ENCODE measurements at places on chromosomes 1 and 21. TPM values are rescaled to one million over a fixed set of nuclear protein-coding genes. Genes with fewer than 3 reads are reported as not detected.

- no peak for DNase-seq
Observed at GRCh38 chr1:87864676-87865075, 536.0 kb downstream of the LMO4 start.

DNA sequence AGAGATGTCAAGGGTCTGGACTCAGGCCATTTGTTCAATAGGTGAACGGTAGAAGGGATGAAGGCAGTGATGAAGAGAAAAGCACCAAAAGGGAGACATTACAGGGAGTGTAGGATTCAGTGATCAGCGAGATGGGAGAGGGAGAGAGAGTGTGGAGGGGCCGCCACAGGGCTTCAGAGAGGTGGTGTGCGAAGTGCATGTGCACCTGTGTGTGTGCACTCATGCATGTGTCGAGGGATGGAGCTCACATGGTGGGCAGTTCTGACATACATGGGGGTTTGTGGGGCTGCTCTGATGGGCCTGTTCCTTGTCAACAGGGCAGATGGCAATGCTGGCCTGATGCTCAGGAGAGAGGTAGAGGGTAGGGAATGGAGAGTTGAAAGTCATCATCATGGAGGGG is 11.4 kb upstream of the KCNA2 start:
- no peak for DNase-seq

DNA sequence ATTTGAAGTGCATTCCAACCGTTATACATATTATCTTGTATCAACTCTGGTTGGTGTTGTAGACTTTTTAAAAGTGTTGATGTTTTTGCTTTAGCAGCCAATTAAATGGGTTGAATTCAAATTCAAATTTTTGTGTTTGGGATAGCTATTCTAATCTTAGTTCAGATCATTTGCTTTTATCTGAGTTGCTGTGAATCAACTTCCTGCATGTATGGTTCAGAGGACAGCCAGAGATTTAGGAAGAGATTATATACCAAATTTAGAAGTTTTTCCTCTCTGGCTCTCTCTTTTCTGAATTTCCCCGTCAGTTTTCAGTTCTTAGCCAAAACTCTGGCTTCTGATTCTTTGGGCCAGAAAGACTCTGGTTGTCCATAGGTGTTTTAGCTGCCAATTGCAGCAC is 415.5 kb downstream of the NUF2 start:
- no peak for DNase-seq

DNA sequence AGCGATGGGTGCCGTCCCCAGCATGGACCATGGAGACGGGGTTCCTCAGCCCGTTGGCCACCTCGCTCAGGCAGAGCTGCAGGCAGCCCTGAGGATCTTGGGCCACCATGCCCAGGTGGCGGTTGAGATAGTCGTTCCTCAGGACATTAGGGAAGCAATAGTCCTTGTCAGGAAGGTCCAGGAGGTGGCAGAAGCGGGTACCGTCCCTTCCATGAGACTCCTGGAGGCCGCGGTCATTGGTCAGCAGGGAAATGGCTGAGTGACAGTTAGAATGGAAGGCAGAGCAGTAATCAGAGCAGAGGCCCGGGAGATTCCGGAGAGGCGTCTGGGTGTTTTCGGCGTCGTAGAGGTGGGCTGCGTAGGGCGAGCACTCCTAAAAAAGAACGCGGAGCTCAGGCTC is 4.1 kb downstream of the HHIPL2 start:
- DNase-seq: no peak

ELAVL4 gene
- total RNA-seq: not detected

TLR5 gene
- 17.2 TPM for total RNA-seq

BGLAP gene
- 3.0 TPM for total RNA-seq

All from ovary (tissue), 10 donors.